ENCODE measurements at places on chromosomes 6 and 20. TPM values are rescaled to one million over a fixed set of nuclear protein-coding genes. Genes with fewer than 3 reads are reported as not detected.

The ELOVL2 gene
- 0.18 TPM for total RNA-seq

The CLPSL2 gene
- not detected for total RNA-seq

The CALHM6 gene
- 7.8 TPM for total RNA-seq

The PARD6B gene
- 4.7 TPM for total RNA-seq

The TCF19 gene
- total RNA-seq: 16.5 TPM

The PDE10A gene
- 3.1 TPM for total RNA-seq

The SLA2 gene
- not detected for total RNA-seq

The NPEPL1 gene
- total RNA-seq: 16.7 TPM

The PRPH2 gene
- total RNA-seq: not detected

The DOP1A gene
- 19.0 TPM for total RNA-seq

The BIRC7 gene
- total RNA-seq: not detected

The MTHFD1L gene
- total RNA-seq: 5.5 TPM

The POPDC3 gene
- total RNA-seq: 0.38 TPM

The HLA-DRB1 gene
- total RNA-seq: 68.8 TPM

Data from esophagus squamous epithelium (tissue), 5 donors.